RWPE2 (cell line): ENCODE measurements at places on chromosomes 1 and 21.
A peak's percentile ranks its signal among the peaks of the same experiment; 100 is the strongest.

DNA sequence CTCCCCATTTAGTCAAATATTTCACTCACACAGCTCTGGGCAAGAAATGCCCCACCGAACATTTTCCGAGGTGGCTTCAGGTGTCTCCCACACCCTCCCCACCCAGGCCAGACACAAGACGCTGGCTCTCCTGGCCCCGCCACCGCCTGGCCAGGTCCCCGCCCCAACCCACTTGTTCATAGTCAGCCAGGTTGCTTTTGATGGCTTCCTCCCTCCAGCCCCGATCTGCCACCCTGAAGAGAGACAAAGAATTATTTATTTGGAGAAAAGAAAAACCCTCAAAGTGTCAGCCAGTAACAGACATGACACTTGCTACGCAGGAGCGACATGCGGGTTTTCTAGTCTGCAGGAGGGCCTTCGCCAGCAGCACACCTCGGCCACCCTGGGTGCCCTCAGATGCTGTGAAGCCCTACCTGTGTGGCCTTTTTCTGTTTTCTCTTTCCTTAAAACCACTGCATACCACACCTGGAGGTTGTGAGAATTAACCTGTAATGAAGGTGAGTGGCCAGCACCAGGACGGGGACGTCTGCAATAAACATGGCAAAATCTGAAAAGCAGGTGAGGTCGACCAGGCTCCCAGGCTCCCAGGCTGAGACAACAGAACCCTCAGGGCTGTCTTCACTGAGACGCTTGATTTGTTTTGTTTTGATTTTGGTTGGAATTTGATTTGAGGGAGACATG is 27.2 kb downstream of the SSBP3 start:
- no peak for DNase-seq

DNA sequence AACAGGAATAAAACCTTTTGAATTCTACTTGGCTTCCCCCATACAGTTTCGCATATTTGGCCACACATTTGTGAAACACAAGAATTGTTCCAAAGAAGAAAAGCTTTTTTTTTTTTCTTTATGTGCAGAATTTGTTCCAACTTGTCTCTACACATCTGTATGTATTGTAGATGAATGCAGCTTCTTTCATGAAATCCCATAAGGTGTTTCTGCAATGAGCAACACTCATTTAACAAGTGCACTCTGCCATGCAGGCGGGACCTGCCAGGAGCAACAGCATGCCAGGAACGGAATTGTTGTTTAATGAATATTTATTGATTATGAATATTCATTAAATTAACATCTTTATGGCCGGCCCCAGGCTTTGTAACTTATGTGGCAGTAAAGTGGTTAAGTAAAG is 1075.0 kb downstream of the TTLL7 start:
- no peak for DNase-seq

- DNase-seq: no peak
These were observed 43.7 kb upstream of the CDC42BPA start for GRCh38 chr1:227362039-227362438.

DNA sequence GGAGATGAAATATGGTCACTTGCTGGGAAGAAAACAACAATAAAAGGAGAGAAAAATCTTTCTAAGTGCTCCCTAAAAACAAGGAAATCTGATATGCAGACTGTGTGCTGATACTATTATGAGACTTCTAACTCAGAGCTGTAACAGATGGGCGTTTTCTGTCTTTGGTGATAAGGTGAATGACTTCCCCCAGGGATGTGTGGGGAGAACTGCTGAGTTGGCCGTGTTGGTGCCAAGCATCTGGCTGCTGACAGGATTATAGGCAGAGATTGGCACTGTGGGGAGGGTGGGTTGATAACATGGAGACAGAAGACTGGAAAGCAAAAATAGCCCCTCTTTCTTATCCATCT is 438.5 kb upstream of the PLXNA2 start:
- no peak for DNase-seq

DNA sequence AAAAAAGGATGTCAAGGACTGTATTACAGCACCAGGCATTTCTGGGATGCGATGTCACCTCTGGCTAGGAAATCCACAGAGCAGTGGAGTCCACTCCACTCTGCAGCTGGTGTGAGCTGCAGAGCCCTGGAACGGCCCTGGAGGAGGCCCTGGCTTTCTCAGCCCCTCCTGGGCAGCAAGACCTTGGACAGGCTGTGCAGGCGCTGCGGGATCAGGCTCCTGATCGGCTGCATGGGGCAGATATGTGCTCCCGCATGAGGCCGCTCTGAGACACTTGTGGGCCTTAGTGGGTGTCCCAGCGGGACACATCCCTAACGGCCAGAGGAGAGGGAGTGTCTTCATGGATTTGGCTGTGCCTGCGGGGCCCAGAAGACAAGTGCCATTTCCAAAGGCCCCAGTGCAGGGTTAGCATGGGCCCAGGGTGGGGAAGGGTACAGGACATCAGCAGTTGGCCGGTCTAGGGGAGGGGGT is 6.2 kb downstream of the DNMT3L start:
- DNase-seq: no peak

DNA sequence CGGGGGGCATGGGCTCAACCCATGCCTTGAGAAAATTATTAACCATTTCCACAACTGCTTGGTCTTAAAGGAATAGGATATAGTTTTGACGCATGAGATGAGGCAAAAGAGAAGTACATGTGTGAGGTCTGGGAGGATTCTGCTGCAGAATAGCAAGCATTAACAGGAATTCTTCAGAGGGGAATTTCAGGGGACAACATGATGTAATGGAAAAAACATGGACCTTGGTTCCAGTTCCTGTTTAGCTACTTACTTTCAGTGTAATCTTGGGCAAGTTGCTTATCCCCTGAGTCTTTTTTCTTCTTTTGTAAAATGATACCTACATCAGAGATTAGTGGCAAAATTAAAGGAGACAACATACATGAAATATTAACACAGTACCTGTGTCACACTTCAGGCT is 85.6 kb downstream of the PRRX1 start:
- no peak for DNase-seq

GRCh38 chr1:157852476-157852875 is 10.9 kb upstream of the CD5L start:
- DNase-seq: no peak

GRCh38 chr1:28078680-28079626 is 9.5 kb downstream of the EYA3 start:
- DNase-seq: no peak

DNA sequence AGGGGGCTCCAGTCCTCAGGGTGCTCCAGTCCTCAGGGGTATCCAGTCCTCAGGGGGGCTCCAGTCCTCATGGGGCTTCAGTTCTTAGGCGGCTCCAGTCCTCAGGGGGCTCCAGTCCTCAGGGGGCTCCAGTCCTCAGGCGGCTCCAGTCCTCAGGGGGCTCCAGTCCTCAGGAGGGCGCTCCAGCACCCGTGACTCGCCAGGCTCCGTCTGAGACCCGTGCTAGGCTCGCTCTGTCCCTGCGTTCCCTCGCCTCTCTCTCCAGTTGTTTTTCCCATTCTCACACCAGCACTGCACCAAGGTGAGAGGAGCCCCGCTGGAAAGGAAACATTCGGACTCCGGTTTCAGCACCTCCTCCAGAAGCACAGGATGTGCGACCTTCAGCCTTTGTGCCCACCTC is 9.4 kb upstream of the OR2M2 start:
- DNase-seq: no peak

DNA sequence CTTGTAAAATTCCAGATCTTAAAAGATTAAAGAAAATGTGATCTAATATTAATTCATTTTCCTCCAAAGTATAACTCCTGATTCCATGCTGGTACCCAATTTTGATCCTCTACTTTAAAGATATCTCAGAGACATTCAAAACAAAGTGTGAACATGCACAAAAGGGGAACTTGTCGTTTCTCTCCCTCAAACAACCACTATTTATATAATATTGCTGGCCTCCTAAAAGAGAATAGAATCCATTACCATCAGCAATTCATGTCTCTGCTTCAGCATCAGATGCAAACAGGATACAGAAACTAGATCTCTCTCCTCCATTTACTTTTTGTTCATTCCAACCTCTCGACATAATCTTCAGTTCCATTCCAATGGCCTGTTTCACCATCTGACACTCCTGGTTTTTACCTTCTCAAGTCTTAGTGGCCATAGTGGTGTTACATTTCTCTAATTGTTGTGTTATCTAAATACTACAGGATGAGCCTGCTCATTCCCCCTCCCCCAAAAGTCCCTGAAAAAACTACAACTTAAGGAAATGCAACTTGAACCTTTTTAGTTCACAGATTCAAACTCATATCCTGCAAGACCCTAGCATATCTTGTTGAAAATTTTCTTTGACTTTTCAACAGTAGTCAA is 4.1 kb downstream of the NRIP1 start:
- no peak for DNase-seq

DNA sequence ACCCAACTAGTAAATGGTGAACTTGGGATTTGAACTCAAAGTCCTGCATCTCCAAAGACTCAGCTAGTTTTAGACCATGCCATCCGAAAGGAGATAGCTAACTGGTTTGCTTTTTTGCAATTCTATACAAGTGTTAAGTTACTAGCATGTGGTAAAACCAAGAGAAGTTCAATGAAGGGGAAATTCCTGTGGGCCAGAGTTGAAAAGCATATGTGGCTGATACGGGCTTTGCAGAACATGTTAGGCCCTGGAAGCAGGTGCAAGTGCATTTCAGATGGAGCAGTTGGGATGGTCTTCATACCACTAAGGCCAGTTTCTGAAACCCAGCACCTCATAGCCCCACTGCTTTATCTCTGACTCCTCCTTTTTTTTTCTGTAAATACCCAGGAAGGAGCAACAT is 620.9 kb downstream of the PLPP3 start:
- no peak for DNase-seq

DNA sequence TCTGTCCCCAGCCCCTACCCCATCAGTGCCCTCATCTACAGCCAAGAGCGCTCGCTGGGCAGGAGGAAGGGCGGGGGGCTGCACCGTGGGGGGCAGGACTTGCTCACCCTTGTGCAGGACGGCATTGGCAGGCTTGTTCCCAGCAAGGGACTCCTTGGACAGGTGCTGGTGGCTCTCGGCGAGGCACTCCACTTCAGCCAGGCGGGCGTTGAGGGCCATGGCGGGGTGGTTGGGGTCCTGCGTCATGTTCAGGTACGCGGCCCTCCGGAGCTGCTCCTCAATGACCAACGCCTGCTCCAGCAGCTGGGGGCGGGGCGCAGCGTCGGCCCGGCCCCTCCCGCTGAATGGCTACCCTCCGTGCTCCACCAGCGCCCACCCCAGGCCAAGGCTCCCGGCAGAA is 64.0 kb downstream of the KCNAB2 start:
- DNase-seq: no peak

- DNase-seq: no peak
These were observed 86.7 kb downstream of the FMN2 start for GRCh38 chr1:240178366-240178765.

DNA sequence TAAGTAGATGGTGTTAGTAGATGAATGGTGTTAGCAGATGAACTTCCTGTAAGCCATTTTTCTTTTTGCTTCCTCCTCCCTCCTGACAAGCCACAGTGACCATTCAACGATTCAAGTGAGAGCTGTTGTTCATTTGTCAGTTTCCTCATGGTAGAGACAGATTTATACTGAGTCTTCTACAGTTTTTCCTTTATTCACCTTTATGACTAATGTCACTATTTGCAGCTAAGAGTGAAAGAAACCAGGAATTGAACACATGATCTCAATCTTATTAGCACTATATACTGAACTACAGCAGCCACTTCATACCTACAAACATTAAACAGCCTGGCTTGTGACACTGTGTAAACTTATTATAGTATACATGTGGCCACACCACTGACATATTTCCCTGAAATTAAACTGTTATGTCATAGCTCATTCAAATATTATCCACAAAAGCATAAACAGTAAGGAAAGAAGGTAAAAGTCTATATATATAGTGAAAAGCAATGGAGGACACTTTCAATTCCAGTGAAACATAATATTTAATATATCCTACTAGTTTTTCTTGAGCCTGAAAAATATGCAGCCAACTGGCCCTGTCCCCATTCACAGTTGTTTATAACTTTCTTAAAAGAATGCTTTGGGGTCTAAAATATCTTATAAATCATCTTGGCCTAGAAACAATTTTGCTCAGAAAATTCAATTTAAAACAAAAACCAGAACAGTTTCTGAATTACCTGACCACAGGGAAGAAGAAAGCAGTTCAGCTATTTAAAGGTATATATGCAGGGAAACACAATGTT is 566.9 kb upstream of the ZRANB2 start:
- no peak for DNase-seq

DNA sequence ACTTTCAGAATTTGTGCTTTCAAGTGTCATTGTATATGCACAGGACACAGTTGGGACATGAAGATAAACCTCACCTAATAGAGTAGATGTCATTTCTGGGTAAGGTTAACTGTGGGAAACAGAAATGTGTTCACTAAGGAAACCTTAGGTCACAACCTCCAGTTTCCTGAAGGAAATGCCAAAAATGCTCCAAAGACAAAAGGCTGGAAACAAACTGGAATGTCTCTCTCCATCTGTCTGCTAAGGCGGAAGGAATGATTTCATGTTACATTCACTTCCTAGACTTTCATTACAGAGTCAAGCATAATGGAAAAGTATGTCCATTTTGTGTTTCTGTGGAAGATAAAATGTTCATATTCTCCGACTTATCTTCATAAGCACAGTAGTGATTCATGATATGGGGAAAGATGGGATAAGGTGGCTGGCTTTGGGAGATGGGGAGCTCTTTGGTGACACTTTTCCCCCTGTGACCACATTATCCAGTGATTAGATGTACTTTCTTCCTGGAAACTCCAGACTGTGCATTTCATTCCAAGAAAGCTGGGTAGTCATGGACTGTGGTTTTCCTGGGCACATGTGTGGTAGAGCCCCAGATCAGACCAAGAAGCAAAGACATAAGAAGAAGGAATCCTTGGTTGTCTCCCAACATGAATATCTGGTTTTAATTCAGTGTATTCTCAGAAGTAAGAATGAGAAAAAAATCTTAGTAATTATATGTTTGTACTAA is 5.7 kb downstream of the S1PR1 start:
- no peak for DNase-seq

GRCh38 chr1:24065304-24065703 is 46.6 kb downstream of the MYOM3 start:
- no peak for DNase-seq

DNA sequence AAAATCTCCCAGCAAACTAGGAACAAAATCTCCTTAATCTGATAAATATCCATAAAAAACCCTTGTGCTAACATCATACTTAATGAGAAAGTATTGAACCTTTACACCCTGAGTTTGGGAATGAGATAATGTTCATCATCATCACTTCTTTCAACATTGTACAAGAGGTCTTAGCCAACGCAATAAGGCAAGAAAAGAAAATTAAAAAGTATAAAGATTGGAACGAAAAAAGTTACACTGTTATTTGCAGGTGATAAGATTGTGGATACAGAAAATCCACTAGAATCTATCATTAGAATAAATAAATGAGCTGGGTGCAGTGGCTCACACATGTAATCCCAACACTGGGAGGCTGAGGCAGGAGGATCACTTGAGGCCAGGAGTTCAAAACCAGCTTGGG is 76.7 kb downstream of the UBR4 start:
- no peak for DNase-seq

DNA sequence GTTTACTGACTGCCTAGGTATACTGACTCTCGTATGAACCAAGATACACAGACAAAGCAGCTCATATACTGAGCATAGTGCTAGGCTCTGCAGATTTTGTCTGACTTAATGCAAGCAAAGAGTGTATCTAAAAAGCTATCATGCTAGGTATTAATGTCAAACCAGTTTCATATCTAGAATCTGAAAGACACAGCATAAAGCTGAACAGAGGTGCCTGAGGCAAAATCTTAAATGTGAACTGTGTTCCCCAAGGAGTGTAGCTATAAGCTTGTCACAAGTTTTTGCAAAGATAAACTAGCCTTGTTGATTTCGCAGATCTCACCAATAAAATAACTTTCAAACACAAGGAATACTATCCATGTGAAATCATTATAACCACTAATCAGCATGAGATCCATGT is 18.1 kb downstream of the JAK1 start:
- DNase-seq: no peak

- peak; percentile 60 for DNase-seq
These were observed at the start of gene DEGS1 for GRCh38 chr1:224182866-224183590. DEGS1 (plus strand) TSS chr1:224183240; CDS start chr1:224183337, 97 bp downstream.
